ENCODE measurements at places on chromosomes 2 and 18. TPM values are rescaled to one million over a fixed set of nuclear protein-coding genes. Genes with fewer than 3 reads are reported as not detected.

GRCh38 chr2:138596403-138596802 is 94.8 kb downstream of the SPOPL start:
- no peak for DNase-seq

DNA sequence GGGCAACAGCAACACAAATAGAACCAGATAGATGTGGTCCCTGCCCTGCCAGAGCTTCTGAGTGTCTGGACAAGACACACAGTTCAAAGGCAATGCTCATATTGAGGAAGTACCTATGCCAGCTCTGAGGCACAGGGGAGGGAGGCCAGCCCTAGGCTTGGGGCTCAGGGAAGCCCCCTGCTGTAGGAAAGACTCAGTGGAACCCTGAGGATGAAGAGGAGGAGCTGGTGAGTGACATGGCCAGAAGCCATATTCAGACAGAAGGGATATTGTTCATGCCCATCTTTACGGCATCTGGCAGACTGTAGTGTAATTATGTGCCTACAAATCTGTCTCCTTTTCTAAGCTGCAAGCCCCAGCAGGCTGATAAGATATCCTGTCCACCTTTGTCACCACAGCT is 8.8 kb downstream of the SIGLEC15 start:
- no peak for DNase-seq

GRCh38 chr18:79558933-79559416 is 120.6 kb upstream of the CTDP1 start:
- DNase-seq: no peak

ACMSD gene
- not detected for polyA plus RNA-seq

AKAIN1 gene
- not detected for polyA plus RNA-seq

- no peak for DNase-seq
These were observed 12.2 kb downstream of the CCDC68 start for GRCh38 chr18:54947091-54947490.

- DNase-seq: no peak
These were observed 346.7 kb downstream of the SS18 start for GRCh38 chr18:25743646-25744151.

STAT4 gene
- polyA plus RNA-seq: 2.0 TPM

GRCh38 chr2:223283329-223283728 is 231.3 kb downstream of the KCNE4 start:
- DNase-seq: no peak

DNA sequence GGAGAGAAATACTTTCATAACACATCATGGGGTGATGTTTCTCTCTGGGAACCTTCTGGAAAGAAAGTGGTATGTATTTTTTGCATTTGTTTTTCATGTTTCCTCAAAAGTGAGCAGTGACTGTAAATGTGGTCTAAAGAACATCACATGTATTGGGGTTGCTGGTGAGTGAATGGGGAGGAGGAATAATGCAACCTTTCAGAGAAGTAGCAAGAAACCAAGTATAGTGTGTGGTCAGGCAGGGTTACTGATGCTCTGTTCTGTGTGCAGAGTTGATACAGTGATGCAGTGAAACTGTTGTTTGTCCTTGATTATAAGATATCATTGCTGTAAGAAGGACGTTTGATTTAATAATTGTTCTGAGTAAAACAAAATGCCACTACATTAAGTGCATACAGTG is 24.1 kb downstream of the ADNP2 start:
- no peak for DNase-seq

BOLL gene
- not detected for polyA plus RNA-seq

- DNase-seq: no peak
These were observed 44.7 kb downstream of the MARCO start for GRCh38 chr2:118986738-118987137.

DNA sequence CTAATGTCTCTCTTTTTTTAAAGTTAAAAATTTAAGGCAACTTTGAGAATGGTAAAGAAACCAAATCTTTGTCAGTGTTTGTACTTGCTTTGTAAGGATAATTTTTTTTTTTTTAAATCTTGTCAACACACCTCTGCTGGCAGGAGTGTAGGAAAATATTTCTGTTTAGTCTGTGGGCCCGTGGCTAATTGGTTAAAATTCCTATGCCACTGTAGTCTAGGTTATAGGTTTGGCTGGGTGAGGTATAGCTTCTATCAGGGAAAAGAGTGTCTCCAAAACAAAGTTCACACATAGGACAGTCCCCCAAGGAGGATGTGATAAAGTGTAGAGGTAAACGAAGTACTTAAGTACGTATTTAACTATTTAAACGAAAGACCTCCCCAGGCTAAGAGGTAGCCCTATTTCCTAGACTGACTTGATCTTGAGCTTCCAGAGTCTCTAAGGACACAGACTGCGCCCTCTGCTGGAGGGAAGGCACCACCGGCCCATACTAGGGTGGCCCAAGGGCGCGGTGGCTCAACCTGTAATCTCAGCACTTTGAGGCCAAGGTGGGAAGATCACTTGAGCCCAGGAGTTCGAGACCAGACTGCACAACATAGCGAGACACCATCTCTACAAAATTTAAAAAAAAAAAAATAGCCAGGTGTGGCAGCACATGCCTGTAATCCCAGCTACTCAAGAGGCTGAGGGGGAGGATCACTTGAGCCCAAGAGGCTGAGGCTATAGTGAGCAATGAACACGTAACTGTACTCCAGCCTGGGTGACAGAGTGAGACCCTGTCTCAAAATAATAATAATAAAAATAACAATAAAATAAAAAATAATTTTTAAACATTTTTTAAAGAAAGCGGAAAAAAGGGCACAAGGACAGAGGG is 8.9 kb downstream of the TEX44 start:
- peak; percentile 84 for DNase-seq

RUFY4 gene
- 0.34 TPM for polyA plus RNA-seq

DNA sequence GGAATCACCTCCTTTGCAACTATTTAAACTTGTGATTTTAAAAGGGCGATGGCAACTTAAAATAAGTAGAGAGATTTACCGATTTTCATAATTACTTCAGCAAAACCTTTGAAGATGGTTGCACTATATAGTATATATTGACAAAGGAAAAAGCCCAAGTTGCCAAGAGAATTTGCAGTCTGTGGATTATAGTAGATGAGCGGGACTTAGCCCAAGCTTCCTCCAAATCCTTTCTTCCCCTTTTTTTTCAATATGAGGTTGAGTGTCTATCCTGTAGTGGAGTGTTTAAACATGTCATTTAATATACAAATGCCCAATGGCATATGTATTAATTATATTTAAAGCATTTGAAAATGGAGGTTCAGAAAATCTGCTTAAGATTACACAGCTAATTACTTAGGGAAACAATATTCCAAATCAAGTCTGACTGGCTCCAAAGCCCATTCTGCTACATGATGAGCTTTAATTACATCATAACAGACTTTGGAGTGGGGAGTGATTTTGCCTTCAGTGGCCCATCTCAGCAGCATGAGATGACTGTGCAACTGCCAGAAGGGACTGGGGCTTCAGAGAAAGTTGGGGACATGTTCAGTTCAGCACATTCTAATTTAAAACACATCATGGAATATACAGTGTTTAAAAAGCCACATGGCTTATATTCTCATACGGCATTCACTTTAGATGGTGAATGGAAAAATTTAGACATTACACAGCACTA is 73.2 kb downstream of the COL3A1 start:
- DNase-seq: no peak

DNA sequence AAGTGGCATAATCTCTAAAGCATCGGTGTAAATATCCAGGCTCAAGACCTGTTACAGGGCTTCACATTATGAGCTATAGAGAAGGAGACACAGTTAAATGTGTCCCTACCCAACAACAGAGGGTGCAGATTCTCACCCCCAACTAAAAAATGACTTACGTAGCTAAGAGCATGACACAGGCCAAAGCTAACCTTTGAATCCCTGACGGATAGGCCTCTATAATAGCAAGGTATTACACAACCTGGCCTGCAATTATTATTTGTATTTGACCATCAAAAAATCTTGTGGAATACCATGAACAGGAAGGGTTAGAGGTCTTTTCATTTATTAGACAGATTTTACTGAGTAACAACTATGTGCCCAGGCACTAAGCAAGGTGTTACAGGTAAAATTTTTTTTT is 45.1 kb downstream of the RNU4ATAC start:
- no peak for DNase-seq

GRCh38 chr18:9865764-9866490 is 19.8 kb upstream of the TXNDC2 start:
- no peak for DNase-seq

DNA sequence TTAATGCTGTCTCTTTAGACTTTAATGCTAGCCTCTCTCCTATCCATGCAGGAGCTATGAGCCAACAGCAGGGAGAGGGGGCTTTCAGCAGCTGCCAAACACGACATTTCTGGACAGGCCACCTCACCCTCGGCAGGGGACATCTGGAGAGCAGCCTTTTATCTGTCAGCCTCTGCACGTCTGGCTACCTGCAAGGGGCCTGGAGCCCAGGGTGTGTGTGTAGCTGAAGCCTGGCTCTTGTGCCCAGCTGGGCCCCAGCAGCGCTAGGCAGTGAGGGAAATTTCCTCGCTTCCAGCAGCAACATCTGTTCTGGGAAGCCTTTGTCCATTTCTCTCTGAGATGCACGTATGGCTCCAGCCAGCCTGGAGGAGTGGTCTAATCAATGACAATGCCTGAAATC is 728.7 kb upstream of the ID2 start:
- DNase-seq: no peak
